Fibroblast of skin of left biceps (primary cell): ENCODE measurements at places on chromosomes 6 and 20.

DNA sequence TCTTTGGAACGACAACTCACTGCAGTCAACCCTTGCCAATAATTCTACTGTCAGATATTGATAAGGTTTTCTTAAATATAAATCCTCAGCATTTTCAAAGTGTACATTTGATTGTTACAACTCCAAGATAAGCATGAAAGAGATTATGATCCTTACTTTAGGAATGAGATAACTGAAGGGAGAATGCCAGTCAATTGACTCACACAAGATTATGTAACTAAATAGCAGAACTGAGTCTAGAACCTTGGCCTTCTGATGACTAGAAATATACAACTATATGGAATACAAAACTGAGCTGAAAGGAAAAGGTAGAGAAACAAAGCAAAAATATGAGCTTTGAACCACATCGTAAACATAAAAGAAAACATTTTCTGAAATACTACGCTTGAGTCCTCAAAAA, 26.9 kb upstream of the STXBP5 start:
- DNase-seq: no peak

DNA sequence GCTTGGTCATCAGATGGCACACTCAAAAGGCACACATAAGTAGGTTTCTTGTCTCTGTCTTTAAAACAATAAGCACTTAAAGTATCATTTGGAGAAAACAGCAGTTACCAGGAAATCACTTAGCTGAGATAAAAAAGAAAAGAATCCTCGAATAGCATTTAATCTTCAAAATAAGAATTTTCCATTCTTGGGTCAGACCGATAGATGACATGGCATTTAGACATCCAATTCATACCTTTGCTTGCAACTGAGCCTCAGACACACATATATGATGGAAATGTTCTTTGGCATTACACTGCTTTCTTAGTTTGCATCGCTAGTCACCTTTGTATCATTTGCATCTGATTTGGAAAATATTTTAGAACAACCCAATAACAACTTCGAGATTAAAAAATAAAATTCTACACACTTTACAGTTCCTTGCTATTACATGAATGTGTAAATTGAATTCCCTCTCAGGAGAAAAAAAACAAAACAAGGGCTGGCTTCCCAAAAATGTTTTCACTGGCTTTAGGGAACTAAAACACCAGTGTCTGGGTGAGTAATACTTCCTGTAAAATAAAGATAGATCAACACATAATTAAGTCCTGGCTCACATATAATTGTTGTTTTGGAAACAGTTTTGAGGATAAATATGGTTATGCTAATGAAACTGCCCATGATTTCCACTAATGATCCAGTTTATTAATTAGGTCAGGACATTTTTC, 1.3 kb upstream of the RNF217 start:
- no peak for DNase-seq

GRCh38 chr6:52564856-52565255, 12.0 kb downstream of the TRAM2 start:
- no peak for DNase-seq

- no peak for DNase-seq
Observed at GRCh38 chr6:32195902-32196681, 3.6 kb upstream of the GPSM3 start.

DNA sequence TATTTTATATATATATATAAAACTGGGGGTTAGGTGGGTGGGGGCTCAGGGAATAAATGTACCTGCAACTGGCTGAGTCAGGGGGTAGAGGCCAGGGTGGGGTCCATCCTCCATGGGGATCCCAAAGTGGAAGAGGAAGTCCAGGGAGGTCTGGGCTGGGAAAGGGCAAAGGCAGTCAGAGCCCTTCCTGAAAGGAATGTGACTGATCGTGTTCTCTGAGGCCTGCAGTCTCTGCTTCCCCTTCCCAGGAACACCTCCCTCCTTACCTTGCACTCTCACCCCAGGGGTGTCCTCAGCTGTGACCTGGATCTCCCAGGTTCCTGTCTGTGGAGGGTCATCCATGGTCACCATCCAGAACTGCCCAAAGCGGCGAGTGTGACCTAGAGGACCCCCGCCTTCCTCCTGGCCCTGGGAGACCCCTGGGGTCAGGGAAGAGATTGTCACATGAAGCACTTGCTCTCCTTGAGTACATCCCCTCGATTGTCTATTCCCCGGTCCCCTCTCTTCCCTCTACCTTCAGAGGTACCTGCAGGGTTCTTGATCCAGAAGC, 4.7 kb downstream of the SAPCD1 start:
- no peak for DNase-seq

DNA sequence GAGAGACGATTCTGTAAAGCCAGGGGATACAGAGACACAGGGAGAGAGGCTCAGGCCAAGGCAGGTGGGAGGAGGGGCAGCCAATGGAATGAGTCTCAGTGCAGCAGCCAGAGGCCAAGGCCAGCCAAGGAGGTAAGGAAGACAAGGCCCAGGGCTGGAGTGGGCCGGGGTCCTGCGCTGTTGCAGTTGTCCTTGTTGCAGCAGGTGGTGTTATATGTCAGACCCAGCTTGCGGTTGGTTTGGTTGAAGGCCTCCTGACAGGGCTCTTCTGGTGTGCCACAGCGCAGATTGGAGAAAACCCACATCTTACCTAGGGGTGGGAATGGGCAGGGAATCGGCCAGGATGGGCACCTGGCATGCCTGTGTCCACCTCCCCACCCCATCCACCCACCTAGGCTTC, 2.5 kb downstream of the LY6G6C start:
- DNase-seq: no peak

DNA sequence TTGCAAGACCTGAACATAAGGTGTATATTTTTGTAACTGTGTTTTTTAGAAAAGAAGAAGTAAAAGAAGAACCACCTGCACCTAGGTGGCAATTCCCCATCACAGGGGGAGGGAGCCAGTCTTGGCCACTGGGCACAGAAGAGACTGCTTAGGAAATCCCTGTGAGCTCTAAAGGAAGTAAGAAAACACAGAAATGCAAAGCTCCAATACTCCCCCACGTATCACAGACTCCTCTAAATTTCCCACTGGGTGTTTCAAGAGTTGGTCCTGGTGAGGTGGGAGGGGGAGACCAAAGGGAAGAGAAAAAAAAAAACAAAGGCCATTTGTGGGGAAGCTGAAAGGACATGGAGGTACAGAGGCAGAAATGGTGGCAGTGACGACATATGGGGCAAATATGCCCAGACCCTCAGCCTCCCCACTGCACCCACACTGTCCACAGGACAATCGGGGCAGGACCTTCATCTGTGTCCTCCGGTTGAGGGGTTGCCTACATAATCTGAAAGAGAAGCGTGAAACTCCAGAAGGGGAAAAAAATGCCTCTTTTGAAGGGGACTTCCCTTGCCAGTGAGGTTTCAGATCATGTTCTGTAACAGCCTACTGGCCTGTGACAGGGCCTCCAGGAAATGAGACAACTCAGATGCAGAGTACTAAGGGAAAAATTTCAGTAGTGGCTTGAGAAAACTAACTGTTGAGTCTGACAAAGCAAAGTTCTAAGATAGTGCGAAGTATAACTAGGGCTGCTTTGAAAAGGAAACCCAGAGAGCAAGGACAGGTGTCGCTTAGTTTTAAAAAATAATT, 226.2 kb upstream of the MARCKS start:
- DNase-seq: no peak
